Activated naive CD8-positive, alpha-beta T cell treated with anti-CD3 and anti-CD28 coated beads for 36 hours (primary cell): ENCODE measurements at places on chromosomes 4 and X.

DNA sequence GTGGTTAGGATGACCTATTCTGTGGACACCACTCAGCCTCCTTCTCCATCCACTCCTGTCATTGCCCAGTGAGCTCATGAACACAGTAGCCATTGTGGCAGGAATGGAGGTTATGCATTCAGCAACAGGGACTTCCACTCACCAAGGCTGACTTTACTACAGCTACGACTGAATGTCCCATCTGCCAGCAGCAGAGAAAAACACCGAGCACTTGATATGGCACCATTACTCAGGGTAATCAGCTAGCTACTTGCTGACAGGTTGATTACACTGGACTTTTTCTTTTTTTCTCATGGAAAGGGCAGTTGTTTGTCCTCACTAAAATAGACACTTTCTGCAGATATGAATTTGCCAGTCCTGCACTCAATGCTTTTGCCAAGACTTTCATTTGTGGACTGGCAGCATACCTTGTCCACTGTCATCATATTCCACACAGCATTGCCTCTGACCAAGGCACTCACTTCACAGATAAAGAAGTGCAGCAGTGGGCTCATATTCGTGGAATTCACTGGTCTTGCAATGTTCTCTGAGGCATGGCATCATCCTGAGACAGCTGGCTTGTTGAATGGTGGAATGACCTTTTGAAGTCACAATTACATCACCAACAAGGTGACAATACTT, 37.3 kb upstream of the UGT2B4 start:
- no peak for DNase-seq

DNA sequence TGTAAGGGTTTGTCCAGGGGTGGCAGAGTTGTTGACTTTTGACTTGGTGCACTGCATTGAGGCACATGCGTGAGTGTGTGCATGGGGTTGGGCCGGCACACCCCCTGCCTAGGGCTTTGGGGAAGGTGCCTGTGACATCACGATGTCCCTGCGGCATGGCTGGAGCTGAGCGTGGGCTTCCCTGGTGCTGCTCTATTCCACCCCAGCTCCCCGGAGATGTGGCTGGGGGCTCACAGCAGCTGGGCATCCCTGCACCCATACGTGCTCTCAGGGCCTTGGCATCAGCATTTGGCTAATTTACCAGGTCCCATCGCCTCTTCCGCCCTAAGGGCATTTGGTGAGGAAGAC, 5.7 kb downstream of the PSAPL1 start:
- no peak for DNase-seq

DNA sequence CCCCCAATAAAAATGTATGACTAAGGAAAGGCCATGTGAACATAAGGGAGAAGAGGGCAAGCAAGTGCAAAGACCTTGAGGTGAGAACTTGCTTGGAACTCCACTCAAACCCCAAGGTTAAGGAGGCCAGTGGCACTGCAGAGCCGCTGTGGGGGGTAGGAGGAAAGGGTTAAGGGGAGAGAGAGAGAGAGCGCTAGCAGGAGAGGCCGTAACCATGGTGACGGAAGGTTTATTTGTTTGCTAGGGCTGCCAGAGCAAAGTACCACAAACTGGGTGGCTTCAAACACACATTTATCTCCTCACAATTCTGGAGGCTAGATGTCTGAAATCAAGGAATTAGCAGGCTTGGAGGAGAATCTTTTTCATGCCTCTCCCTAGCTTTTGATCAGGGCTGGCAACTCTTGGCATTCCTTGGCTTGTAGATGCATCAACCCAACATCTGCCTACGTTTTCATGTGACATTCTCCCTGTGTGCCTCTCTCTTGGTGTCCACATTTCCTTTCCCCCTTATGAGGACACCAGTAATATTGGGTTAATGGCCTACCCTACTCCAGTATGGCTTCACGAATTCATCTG, 35.2 kb downstream of the SMIM20 start:
- DNase-seq, result no peak

- no peak for DNase-seq
Measured at GRCh38 chr4:90317785-90318184, 190.6 kb downstream of the CCSER1 start.

GRCh38 chr4:87657525-87657924, 7.4 kb downstream of the DMP1 start:
- no peak for DNase-seq

DNA sequence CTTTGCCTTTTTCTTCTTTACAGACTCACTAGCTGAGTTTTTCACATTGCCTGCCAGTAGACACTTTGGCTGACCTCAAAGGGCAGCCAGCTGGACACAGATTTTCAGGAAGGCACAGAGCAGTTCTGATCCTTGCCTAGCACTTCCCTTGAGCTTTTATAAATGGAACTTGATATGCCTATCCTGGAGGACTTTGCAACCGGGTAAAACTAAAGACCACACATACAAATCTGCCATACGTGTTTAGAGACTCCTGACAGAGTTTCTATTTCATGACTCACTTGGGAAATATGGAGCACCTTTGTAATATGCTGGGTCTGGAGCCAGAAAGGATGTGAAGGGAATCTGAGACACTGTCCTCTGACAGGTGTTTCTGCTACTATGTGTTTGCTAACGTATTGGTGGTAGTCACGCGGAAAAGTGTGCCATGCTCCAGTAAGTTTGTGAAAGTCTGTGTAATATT, 56.7 kb upstream of the RASSF6 start:
- DNase-seq, result no peak

GRCh38 chrX:76398970-76399369, 28.5 kb upstream of the MAGEE1 start:
- DNase-seq, result no peak

DNA sequence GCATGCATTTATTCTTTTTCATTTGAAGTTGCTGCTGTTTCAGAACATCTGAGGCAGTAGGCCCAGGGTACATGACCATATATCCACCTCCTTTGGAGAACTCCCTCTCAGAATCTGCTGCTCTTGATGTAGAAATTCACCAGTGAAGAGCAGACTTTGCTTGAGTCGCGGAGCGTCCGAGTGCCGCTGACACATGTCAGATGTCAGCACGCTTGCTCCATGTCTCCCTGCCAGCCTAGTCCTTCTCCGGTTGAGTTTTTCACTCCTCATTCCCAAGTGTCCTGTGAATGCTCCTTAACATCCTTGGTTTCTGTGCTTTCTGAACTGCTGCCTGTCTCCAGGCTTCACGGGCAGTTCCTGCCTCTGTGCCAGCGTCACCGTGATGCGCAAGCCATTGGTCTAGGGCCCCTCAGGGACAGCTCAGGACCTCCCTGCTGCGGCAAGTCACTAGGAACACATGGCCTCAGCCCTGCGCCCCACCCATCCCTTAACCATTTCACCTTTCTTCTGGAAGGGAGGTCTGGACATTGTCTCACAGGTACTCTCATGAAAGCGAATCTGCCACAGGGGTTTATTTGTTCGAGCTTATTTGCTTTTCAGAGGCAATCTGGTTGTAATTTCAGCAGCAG, 93.1 kb upstream of the RBPJ start:
- no peak for DNase-seq

DNA sequence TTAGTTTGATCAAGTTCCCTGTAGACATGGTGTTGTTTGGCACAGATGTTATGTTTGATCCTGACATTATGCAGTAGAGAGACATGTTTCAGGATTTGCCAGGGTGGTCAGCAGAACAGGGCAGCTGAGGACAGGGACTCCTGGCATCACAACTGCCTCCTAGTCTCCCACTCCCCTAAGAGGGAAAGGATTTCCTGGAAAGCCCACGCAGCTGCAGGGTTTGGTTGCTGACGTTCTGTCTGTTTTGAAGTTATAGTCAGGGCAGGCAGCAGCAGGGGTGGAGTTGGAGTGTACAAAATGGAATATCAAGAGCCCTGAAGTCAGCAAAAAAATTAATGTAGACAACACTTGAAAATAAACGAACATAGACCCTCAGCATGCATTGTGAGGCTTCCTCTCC, 125.4 kb downstream of the CPE start:
- DNase-seq, result no peak

DNA sequence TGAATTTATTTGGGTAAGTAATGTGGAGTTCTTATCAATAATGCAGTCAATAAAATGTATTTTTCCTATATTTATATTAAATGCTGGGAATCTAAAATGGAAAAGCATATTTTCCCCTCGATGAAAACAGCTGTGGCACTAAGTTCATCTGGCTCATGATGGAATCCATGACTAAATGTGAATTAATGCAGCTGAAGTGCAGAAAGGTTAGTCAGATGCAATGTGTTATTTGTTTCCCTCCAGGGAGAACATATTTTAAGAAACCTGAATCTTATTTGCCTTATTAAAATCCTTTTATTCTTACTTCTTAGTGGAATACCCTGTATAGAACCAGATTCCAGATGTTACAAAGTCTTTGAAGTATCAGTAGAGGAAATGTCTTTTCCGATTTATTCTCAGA, 247.9 kb downstream of the ARHGAP24 start:
- no peak for DNase-seq

GRCh38 chr4:121686255-121686654, 10.5 kb downstream of the ANXA5 start:
- DNase-seq, result no peak

- no peak for DNase-seq
Measured at GRCh38 chrX:133598601-133599335, 183.5 kb upstream of the GPC4 start.

GRCh38 chrX:147962476-147962875, 18.7 kb upstream of the FMR1NB start:
- DNase-seq, result no peak

GRCh38 chr4:53161787-53162433, 204.0 kb downstream of the SCFD2 start:
- DNase-seq, result no peak
